ENCODE measurements at places on chromosomes 6 and 20.

GRCh38 chr6:99016355-99016754 is 68.6 kb upstream of the FBXL4 start:
- H3K4me1 ChIP-seq = no peaks in the 10 kb centered on the region
- no peaks in the 10 kb centered on the region for H3K36me3 ChIP-seq
- H3K4me3 ChIP-seq = no peak overlapping the region
- no peak overlapping the region for H3K27ac ChIP-seq

GRCh38 chr6:125984311-125984710 is 2.0 kb upstream of the TRMT11 start:
- H3K27me3 ChIP-seq = no peaks in the 10 kb centered on the region
- H3K4me3 ChIP-seq = no peak overlapping the region
- H3K4me1 ChIP-seq = no peaks in the 10 kb centered on the region
- no peak for DNase-seq
- no peak overlapping the region for H3K27ac ChIP-seq

DNA sequence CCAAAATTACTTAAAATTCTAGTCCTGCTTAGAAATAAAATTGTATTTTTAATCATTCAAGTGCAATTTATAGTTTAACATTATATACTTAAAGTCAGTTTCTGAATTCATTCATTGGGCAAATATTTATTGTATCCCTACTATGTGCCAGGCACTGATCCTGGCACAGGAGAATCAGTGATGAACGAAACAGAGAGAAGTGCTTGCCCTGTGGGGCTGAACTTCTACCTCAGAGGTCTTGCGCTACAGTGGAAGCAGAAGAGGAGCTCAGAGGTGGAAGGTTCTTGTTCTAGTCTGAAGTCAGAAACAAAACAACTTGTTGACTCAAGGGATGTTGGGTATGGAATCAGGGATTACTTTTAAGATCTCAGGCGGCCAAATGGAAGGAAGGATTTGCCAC is 6.0 kb downstream of the CLDN20 start:
- no peaks in the 10 kb centered on the region for H3K27me3 ChIP-seq
- H3K4me3 ChIP-seq = no peak overlapping the region
- H3K27ac ChIP-seq = no peak overlapping the region
- H3K4me1 ChIP-seq = no peaks in the 10 kb centered on the region
- DNase-seq = no peak

GRCh38 chr6:57183336-57183735 is 11.2 kb downstream of the BAG2 start:
- no peak overlapping the region for H3K27ac ChIP-seq
- no peak for DNase-seq
- H3K27me3 ChIP-seq = no peaks in the 10 kb centered on the region
- no peaks in the 10 kb centered on the region for H3K4me1 ChIP-seq
- H3K36me3 ChIP-seq = peaks cover 18% of the 10 kb centered on the region

DNA sequence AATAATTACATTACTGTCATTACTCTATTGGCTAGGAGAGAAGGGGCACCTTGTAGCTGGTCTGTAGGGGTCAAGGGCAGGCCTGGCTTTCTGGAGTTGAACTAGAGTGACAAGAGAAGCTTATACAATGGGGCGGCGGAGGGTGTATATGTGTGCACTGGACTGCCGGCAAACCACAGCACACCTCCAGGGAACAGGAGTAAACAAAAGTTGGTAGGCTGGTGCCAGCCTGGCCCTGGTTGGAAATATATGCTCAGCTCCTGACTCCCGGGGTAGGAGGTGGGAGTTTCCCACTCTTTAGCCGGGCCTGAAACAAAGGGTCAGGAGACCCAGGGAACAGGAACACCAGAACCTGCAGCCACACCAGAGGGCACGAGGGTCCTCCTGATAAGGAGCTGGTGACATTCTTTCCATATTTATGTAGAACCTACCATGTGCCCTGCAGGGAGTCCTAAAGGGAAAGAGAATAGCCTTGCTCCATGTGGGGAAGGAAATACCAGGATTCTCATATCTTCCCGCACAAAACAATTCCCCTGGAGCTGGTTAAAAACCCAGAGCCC is 5.1 kb downstream of the C6orf132 start:
- no peak overlapping the region for H3K4me3 ChIP-seq
- peaks cover 14% of the 10 kb centered on the region for H3K4me1 ChIP-seq
- H3K36me3 ChIP-seq = no peaks in the 10 kb centered on the region
- no peak overlapping the region for H3K27ac ChIP-seq
- H3K27me3 ChIP-seq = no peaks in the 10 kb centered on the region
- DNase-seq = no peak

- H3K36me3 ChIP-seq = no peaks in the 10 kb centered on the region
- H3K27me3 ChIP-seq = no peaks in the 10 kb centered on the region
- no peak overlapping the region for H3K27ac ChIP-seq
- no peaks in the 10 kb centered on the region for H3K4me1 ChIP-seq
Observed at GRCh38 chr6:56860475-56860874, 94.4 kb upstream of the BEND6 start.

GRCh38 chr6:43082806-43083655 is 6.9 kb downstream of the PTK7 start:
- no peaks in the 10 kb centered on the region for H3K27me3 ChIP-seq
- H3K4me3 ChIP-seq = no peak overlapping the region
- H3K27ac ChIP-seq = no peak overlapping the region
- no peak for DNase-seq
- H3K4me1 ChIP-seq = no peaks in the 10 kb centered on the region

DNA sequence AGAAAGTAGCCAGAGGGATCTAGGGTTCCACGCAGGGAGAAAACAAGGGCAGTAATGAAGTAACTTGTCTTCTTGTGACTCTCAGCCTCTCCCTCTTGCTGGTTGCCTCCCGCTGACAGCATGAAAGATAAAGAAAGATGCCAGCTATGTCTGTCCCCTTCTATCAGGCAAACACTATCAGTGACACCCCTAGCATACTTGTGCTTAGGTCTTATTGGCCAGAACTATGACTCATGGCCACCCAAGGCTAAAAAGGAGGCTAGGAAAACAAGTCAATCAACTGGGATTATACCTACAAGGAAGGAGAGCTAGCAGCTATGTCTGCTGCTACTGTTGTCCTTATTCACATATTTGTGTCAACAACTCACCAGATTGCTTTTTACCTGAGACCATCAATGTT is 206.8 kb upstream of the SOX4 start:
- no peaks in the 10 kb centered on the region for H3K27me3 ChIP-seq
- no peak for DNase-seq

DNA sequence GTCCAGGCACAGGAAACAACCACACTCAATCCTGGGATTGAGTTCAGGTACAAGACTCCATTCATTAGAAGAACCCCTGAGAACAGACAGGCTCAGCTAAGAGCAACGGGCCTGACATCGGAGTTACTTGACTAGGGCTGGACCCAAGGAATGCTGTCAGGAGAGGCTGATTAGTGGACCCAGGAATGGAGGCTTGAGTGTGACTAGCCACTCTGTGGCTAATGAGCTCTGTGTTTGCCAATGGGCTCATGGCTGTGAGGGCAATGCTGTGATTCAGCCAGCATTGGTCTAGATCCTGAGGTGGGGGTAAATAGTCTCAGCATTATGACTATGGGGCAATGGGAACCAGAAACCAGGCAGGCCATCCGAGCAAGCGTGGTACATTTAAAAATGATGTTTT is 71.8 kb downstream of the RIOK1 start:
- H3K27me3 ChIP-seq = no peaks in the 10 kb centered on the region
- DNase-seq = no peak
- H3K4me3 ChIP-seq = no peak overlapping the region
- H3K36me3 ChIP-seq = no peaks in the 10 kb centered on the region

GRCh38 chr6:8389036-8389818 is 46.1 kb downstream of the SLC35B3 start:
- no peak overlapping the region for H3K27ac ChIP-seq
- no peaks in the 10 kb centered on the region for H3K27me3 ChIP-seq
- no peaks in the 10 kb centered on the region for H3K4me1 ChIP-seq
- no peaks in the 10 kb centered on the region for H3K36me3 ChIP-seq
- H3K4me3 ChIP-seq = no peak overlapping the region

- no peaks in the 10 kb centered on the region for H3K4me1 ChIP-seq
- no peak overlapping the region for H3K4me3 ChIP-seq
- H3K36me3 ChIP-seq = no peaks in the 10 kb centered on the region
Observed at GRCh38 chr6:133610227-133610840, 278.6 kb upstream of the TCF21 start.

- H3K36me3 ChIP-seq = no peaks in the 10 kb centered on the region
- H3K27me3 ChIP-seq = no peaks in the 10 kb centered on the region
- no peak overlapping the region for H3K4me3 ChIP-seq
- H3K27ac ChIP-seq = no peak overlapping the region
Observed at GRCh38 chr20:13325033-13325432, 104.0 kb downstream of the ISM1 start.

DNA sequence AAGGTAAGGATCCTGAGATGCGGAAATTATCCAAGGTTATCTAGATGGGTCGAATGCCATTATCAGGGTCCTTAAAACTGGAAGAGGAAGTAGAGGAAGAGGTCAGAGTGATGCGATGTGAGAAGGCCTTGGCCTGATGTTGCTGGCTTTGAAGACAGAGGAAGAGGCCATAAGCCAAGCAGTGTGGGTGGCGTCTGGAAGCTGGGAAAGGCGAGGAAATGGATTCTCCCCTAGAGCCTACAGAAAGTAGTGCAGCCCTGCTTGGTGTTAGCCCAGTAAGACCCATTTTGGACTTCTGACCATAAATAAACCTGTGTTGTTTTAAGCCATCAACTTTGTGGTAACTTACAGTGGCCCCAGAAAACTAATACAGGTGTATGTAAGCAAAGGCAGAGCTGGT is 2.0 kb downstream of the SRXN1 start:
- peak overlapping the region; percentile 95 for H3K27ac ChIP-seq
- H3K27me3 ChIP-seq = no peaks in the 10 kb centered on the region
- no peak for DNase-seq
- H3K4me3 ChIP-seq = no peak overlapping the region
- H3K4me1 ChIP-seq = peaks cover 44% of the 10 kb centered on the region

GRCh38 chr6:129280749-129281148 is 397.8 kb downstream of the LAMA2 start:
- DNase-seq = no peak
- H3K4me3 ChIP-seq = no peak overlapping the region
- H3K4me1 ChIP-seq = peaks cover 19% of the 10 kb centered on the region
- H3K27ac ChIP-seq = peak overlapping the region; percentile 45
- H3K36me3 ChIP-seq = peaks cover 12% of the 10 kb centered on the region

DNA sequence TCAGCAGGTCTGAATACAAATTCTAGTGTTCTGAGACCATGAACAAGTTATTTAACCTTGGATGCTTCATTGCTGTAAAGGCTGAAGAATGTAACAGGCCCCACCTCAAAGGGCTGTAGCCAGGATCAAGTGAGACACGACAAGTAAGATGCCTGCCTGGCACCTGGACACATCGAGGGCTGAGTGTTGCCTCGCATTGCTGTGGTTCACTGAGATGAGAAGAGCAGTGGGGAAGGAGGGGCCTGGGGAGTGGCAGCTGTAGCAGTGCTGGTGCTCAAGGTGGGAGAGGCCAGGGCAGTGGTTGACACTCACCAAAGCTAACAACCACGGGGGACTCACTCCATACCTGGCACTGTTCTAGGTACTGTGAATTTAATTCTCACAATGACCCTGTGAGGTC is 187.8 kb downstream of the KIF16B start:
- H3K4me1 ChIP-seq = no peaks in the 10 kb centered on the region
- no peaks in the 10 kb centered on the region for H3K36me3 ChIP-seq
- DNase-seq = no peak
- H3K27me3 ChIP-seq = no peaks in the 10 kb centered on the region
- no peak overlapping the region for H3K27ac ChIP-seq
- H3K4me3 ChIP-seq = no peak overlapping the region

DNA sequence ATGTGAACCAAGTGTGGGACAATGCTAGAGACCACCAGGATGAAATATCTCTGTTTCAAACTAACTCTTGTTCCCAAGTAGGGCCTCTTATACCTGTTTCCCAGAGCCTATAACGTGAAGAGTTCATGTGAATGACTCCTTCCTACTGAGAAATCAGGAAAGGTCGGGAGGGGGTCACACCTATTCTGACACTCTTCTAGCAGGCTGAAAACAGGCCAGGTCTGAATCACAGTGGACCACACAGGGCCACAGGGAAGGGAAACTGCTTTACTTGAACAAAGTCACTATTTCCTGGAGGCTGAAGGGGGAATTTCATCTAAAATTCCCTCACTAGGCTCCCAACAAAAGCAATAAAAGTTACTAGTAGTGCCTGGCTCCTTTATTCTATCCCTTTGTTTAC is 88.4 kb upstream of the BMP2 start:
- H3K27ac ChIP-seq = no peak overlapping the region
- no peaks in the 10 kb centered on the region for H3K4me1 ChIP-seq
- H3K4me3 ChIP-seq = no peak overlapping the region
- no peaks in the 10 kb centered on the region for H3K27me3 ChIP-seq
- H3K36me3 ChIP-seq = no peaks in the 10 kb centered on the region

DNA sequence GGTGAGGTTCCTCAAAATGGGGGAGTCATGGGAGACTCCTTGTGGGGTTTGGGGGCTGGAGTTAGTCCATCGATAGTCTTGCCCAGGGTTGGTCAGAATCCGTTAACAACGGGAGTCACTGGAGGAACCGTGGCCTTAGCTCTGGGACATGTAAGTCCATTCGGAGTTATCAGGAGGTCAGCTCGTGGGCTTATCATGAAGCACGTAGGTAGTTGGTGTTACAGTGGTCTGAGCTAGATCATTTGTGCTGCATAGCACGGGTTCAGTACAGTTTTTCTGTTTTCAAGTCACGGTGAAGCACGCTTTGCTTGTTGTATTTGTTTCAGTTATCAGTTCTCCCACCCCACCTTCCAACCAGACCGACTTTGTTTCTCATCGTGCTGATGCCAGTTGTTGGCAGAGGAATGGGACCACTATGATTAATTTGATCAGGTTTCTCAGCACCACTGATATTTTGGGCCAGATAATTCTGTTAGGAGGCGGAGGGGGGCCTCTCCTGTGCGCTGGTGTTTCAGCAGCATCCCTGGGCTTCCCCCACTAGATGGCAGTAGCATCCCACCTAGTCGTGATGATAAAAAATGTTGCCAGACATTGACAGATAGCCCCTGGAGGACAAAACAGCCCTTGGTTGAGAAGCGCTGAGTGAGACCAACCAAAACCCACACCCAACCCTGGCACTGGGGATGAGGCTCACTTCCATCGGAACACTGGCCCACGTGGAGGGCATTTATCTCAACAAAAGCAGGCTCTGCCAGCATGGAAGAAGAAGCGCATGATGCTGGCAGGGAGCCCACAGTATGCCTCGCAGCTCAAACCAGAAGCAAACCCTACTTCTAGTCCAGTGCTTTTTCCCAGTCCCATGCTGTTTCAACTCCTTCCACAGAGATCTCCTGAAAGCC is 2.2 kb upstream of the APMAP start:
- no peaks in the 10 kb centered on the region for H3K27me3 ChIP-seq
- peak overlapping the region; percentile 71 for H3K27ac ChIP-seq
- H3K4me3 ChIP-seq = peak overlapping the region; percentile 27
- no peaks in the 10 kb centered on the region for H3K4me1 ChIP-seq
- peak; percentile 84 for DNase-seq
